Hepatocyte (in vitro differentiated cells): ENCODE measurements at places on chromosomes 2 and 18. TPM values are rescaled to one million over a fixed set of nuclear protein-coding genes. Genes with fewer than 3 reads are reported as not detected.

GRCh38 chr18:45890606-45891005 lies 65.1 kb downstream of the SIGLEC15 start:
- no peak for DNase-seq
- H3K27ac ChIP-seq: no peak overlapping the region
- H3K27me3 ChIP-seq: no peaks in the 10 kb centered on the region
- no peak overlapping the region for H3K4me3 ChIP-seq
- no peaks in the 10 kb centered on the region for H3K36me3 ChIP-seq
- no peaks in the 10 kb centered on the region for H3K4me1 ChIP-seq

DNA sequence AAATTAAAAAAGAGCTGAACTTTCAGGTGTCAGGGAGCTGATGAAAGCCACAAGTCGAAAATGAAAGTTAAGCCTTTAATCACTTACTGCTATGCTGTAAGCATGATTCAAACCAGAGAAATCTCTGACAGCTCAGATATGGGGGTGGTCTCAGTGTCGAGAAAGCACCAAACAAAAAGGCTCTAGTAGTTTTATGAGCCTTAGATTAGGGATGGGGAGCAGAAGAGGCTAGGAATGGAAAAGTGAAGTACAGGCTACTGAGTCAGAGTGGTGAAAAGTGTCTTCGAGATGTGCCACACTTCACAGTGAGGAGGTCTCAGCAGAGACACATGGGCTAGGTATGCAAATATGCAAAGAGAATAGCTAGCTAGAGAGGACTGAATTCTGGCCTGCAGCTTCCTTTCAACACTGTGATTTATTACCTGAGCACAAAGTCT lies 482.2 kb downstream of the SPAG16 start:
- DNase-seq: peak; percentile 23
- H3K36me3 ChIP-seq: no peaks in the 10 kb centered on the region
- H3K27ac ChIP-seq: no peak overlapping the region
- peaks cover 4% of the 10 kb centered on the region for H3K4me1 ChIP-seq
- H3K27me3 ChIP-seq: no peaks in the 10 kb centered on the region

GRCh38 chr2:207601774-207602173 lies 23.4 kb downstream of the METTL21A start:
- H3K27ac ChIP-seq: no peak overlapping the region
- DNase-seq: no peak
- no peak overlapping the region for H3K4me3 ChIP-seq
- no peaks in the 10 kb centered on the region for H3K36me3 ChIP-seq
- H3K27me3 ChIP-seq: no peaks in the 10 kb centered on the region

- no peak for DNase-seq
- H3K4me1 ChIP-seq: peaks cover 4% of the 10 kb centered on the region
- peaks cover 34% of the 10 kb centered on the region for H3K27me3 ChIP-seq
- no peak overlapping the region for H3K27ac ChIP-seq
Observed at GRCh38 chr2:241036397-241036963, 38.1 kb downstream of the SNED1 start.

DNA sequence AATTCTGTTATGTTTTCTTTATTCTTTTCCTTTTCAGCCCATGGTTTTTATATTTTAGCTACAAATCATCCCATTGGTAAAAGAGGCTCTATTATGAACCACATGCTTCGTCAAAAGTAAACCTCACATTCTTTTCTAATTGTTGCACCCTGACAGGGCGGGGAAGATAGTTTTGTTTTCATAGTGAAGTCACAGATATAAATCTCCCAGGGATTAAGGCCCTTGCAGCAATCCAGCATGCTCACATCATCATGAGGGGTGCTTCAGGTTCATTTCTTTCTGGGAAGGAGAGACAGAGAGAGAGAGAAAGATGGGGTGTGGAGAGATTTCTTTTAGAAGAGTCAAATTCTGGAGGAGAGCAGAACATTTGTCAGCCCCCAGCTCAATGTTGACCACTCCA lies 124.5 kb upstream of the CDC42EP3 start:
- no peak overlapping the region for H3K4me3 ChIP-seq
- peak overlapping the region; percentile 60 for H3K27ac ChIP-seq
- H3K27me3 ChIP-seq: no peaks in the 10 kb centered on the region
- no peaks in the 10 kb centered on the region for H3K36me3 ChIP-seq
- DNase-seq: no peak

DNA sequence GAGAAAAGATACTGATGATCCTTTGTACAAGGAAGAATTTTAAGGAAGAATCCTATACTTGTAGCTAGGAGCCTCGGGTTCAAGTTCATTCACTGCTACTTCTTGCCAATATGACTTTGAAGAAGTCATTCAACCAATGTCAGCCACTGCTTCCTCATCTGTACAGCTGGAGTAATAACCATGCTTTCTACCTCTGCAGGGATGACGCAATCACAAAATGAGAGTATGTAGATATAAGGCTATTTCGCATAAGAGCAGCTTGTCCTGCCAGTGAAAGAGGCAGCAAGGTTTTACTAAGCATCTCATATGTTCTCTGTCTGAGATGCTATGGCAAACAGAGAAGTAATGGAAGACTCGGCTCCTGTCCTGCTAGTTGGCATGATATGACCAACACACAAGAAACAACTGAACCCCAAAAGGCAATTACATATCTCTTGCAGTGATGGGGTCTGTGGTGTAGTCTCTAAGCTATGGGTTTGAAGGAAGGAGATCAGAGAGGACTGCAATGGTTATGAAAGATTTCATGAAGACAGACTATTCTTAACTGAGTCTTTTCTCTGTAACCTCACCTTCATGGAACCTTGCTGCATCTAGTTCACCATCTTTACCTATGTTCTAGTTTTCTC lies 9.2 kb downstream of the AAK1 start:
- H3K27me3 ChIP-seq: no peaks in the 10 kb centered on the region
- no peak overlapping the region for H3K4me3 ChIP-seq
- no peaks in the 10 kb centered on the region for H3K4me1 ChIP-seq
- H3K36me3 ChIP-seq: no peaks in the 10 kb centered on the region
- DNase-seq: no peak

DNA sequence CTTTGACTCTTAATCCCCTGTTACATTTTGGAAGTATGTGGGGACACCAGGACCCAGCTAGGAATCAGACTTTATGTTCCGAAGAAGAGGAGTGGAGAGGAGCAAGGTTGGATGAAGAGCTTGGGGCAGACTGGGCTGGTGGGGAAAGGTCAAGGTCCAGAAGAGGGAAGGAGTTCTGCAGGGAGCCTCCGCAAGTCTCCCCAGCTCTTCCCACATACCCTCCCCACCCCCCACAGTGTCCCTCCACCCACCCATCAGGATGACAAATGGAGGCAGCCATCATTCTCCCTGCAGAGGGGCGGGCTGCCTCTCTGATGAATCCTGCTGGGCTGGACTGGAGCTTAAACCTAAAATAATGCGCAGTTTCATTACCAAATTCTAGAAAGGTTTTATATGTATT lies 77.2 kb downstream of the ACKR3 start:
- H3K27me3 ChIP-seq: no peaks in the 10 kb centered on the region
- H3K4me1 ChIP-seq: peaks cover 16% of the 10 kb centered on the region
- no peak overlapping the region for H3K27ac ChIP-seq
- no peak overlapping the region for H3K4me3 ChIP-seq
- no peak for DNase-seq

GRCh38 chr18:12779043-12779442 lies 76.2 kb downstream of the PSMG2 start:
- H3K36me3 ChIP-seq: no peaks in the 10 kb centered on the region
- no peaks in the 10 kb centered on the region for H3K27me3 ChIP-seq
- no peak for DNase-seq
- no peak overlapping the region for H3K4me3 ChIP-seq
- H3K27ac ChIP-seq: no peak overlapping the region

DNA sequence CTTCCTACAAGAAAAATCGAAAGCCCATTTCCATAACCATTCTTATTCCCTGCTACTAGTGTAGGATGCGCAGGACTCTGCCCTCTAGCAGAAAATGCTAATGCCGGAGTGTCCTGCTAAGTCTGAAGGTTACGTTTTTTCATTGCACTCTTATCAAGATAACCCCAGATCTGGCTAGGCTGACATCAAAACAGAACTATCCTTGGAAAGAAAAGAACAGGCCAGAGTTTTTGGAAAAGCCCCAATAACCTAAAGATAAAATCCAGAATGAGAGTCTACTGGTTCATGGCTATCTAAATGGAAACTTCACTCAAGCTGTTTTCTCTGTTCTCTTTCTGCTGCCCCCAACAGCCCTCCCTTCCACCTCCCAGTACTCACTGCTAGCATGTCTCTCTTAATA lies 913 bp downstream of the RNF152 start:
- H3K27ac ChIP-seq: no peak overlapping the region
- no peak overlapping the region for H3K4me3 ChIP-seq
- H3K36me3 ChIP-seq: no peaks in the 10 kb centered on the region
- no peaks in the 10 kb centered on the region for H3K27me3 ChIP-seq

- no peaks in the 10 kb centered on the region for H3K36me3 ChIP-seq
- no peak overlapping the region for H3K4me3 ChIP-seq
- no peaks in the 10 kb centered on the region for H3K27me3 ChIP-seq
- no peaks in the 10 kb centered on the region for H3K4me1 ChIP-seq
- H3K27ac ChIP-seq: no peak overlapping the region
Observed at GRCh38 chr18:25729072-25729471, 361.3 kb downstream of the SS18 start.

- DNase-seq: no peak
- H3K27me3 ChIP-seq: no peaks in the 10 kb centered on the region
- no peak overlapping the region for H3K4me3 ChIP-seq
- peaks cover 10% of the 10 kb centered on the region for H3K4me1 ChIP-seq
- H3K36me3 ChIP-seq: no peaks in the 10 kb centered on the region
Observed at GRCh38 chr2:67671464-67672450, 274.6 kb downstream of the ETAA1 start.

- no peaks in the 10 kb centered on the region for H3K27me3 ChIP-seq
- no peaks in the 10 kb centered on the region for H3K4me1 ChIP-seq
- no peak overlapping the region for H3K4me3 ChIP-seq
- no peaks in the 10 kb centered on the region for H3K36me3 ChIP-seq
- no peak overlapping the region for H3K27ac ChIP-seq
Observed at GRCh38 chr2:96693286-96694200, 46.3 kb downstream of the LMAN2L start.

GRCh38 chr2:95082477-95082876 lies 39.1 kb downstream of the MRPS5 start:
- H3K27me3 ChIP-seq: peaks cover 2% of the 10 kb centered on the region
- no peak overlapping the region for H3K27ac ChIP-seq
- DNase-seq: no peak
- H3K36me3 ChIP-seq: no peaks in the 10 kb centered on the region
- no peak overlapping the region for H3K4me3 ChIP-seq

GRCh38 chr2:38168710-38169480 lies 92.9 kb upstream of the CYP1B1 start:
- H3K4me3 ChIP-seq: no peak overlapping the region
- no peaks in the 10 kb centered on the region for H3K36me3 ChIP-seq
- H3K27me3 ChIP-seq: no peaks in the 10 kb centered on the region
- DNase-seq: no peak
- H3K27ac ChIP-seq: no peak overlapping the region
- H3K4me1 ChIP-seq: no peaks in the 10 kb centered on the region

DNA sequence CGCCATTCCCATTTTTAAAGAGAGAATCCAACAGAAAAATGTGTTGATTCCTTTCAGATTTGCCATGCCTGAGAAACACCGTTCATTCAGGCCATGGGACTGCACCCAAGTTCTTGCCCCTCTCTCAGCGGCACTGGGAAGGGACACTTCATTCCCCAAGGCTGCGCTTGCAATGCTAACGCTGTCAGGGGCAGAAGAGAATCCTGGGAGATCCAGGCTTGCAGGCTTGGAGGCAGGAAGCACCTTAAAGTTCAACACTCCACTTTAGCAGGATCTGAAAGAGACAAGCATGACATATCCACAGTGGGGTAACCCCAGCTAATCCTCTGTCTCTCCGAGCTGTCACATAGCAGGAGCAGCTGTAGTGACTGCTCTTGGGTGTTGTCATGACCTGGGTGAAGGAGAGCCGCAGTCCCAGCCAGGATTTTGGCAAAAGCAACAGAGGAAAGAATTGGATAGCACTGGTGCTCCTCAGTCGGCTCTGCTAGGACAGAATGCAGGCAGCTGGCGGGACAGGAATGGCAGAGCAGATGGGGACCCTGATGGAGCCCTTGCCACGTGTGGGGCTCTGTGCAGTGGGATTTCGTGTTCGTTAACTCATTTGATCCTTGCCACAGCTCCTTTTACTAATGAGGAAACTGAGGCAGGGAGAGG lies 22.0 kb upstream of the ODC1 start:
- H3K36me3 ChIP-seq: no peaks in the 10 kb centered on the region
- no peak overlapping the region for H3K4me3 ChIP-seq
- H3K4me1 ChIP-seq: no peaks in the 10 kb centered on the region
- H3K27ac ChIP-seq: no peak overlapping the region

GRCh38 chr2:71544919-71545571 lies 91.7 kb downstream of the DYSF start:
- no peak for DNase-seq
- H3K4me1 ChIP-seq: no peaks in the 10 kb centered on the region
- H3K27me3 ChIP-seq: no peaks in the 10 kb centered on the region
- no peak overlapping the region for H3K4me3 ChIP-seq
- H3K36me3 ChIP-seq: no peaks in the 10 kb centered on the region

GRCh38 chr18:48543228-48543627 lies 4.4 kb downstream of the CTIF start:
- DNase-seq: peak; percentile 64
- peaks cover 55% of the 10 kb centered on the region for H3K4me1 ChIP-seq
- H3K27ac ChIP-seq: peak overlapping the region; percentile 96
- H3K36me3 ChIP-seq: no peaks in the 10 kb centered on the region
- H3K4me3 ChIP-seq: no peak overlapping the region
- no peaks in the 10 kb centered on the region for H3K27me3 ChIP-seq

GRCh38 chr18:35577045-35577848 lies 4.3 kb upstream of the GALNT1 start:
- no peak for DNase-seq
- no peaks in the 10 kb centered on the region for H3K27me3 ChIP-seq
- H3K27ac ChIP-seq: no peak overlapping the region
- peaks cover 11% of the 10 kb centered on the region for H3K4me1 ChIP-seq
- no peaks in the 10 kb centered on the region for H3K36me3 ChIP-seq

GRCh38 chr18:11369556-11369955 lies 220.2 kb upstream of the PIEZO2 start:
- H3K27ac ChIP-seq: no peak overlapping the region
- no peaks in the 10 kb centered on the region for H3K4me1 ChIP-seq

GRCh38 chr2:168169097-168169745 lies 78.2 kb downstream of the STK39 start:
- no peak overlapping the region for H3K4me3 ChIP-seq
- no peaks in the 10 kb centered on the region for H3K27me3 ChIP-seq
- no peaks in the 10 kb centered on the region for H3K4me1 ChIP-seq
- no peak for DNase-seq
- peaks cover 4% of the 10 kb centered on the region for H3K36me3 ChIP-seq
- H3K27ac ChIP-seq: no peak overlapping the region

The CYBRD1 gene
- 66.1 and 66.4 TPM in 2 replicates for total RNA-seq

The REEP1 gene
- total RNA-seq: 24.2 and 26.5 TPM in 2 replicates

The DHRS9 gene
- 1.1 and 1.2 TPM in 2 replicates for total RNA-seq

The RTP5 gene
- total RNA-seq: not detected in 2 replicates

The CD8A gene
- total RNA-seq: 0.33 TPM in 1 of 2 replicates, not detected in the other

The ZNF892 gene
- 3.1 and 3.7 TPM in 2 replicates for total RNA-seq

The ASB18 gene
- total RNA-seq: not detected in 2 replicates
